ENCODE measurements at places on chromosomes 3 and 15.
A peak's percentile ranks its signal among the peaks of the same experiment; 100 is the strongest.

GRCh38 chr3:16378920-16379319 is 113.9 kb downstream of the OXNAD1 start:
- no peak for DNase-seq

- DNase-seq: no peak
These were observed 55.9 kb upstream of the OXTR start for GRCh38 chr3:8825153-8825825.

DNA sequence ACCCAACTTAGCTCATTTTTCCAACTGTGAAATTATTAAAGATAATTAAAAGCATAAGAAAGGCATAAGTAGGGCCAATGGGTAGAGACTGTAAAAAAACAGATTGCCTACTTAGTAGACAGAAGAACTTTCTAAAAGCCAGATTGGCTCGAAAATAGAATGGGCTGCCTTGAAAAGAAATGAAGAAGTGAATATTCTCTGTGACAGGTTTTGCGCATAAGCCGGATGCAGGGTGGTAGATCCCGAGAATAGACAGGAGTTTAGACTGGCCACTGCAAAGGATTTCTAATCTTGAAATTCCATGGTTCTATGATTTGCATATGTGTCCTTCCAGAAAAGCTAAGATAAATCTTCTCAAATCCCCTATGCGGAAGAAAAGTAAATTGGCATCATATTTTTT is 173.3 kb upstream of the ICE2 start:
- DNase-seq: no peak

DNA sequence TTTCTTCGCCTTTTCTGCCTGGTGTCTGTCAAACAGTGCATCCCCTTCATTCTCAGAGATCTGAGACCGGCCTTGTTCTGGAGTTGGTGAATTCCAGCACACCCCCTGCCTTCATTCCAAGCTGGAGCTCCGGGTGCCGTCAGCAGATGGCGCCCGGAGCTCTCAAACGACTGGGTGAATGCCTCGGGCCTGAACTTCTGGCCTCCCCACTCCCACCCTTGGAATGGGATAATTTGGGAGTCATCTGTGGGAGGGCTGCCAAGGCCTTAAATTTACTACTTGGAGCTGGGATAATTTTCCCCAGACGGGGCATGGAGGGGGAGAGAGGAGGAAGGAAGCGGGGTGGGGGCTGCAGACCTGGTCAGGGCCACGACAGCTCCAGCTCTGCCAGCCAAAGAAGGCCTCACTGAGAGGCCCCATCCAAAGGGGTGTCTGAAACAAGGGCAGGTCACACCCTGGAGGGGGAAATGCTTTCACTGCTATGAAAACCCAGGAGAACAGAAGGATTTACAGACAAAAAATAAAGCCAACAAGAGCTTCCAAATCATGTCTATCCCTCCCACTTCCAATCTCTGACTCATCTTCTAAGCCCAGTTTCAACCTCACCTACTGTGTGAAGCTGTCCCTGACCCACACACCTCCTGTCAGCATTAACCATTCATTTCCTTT is 187.9 kb downstream of the OPA1 start:
- peak; percentile 79 for DNase-seq

DNA sequence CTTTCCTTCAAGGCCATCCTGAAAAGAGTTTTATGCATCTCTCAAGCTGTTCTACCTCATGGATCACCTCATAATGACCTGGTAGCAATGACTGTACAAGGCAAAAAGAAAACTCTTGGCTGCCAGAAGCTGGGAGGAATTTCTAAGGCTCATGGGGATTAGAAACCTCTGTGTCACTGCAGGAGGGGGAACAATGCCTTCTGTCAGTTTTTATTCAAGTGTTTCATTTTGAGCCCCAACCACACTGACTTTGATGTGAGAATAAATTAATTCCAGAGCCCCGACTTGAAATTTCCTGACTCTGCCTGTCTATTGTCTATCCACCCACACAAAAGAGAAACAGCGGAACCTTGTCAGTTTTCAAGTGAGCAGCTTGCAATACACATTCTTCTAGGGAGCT is 58.7 kb upstream of the MRPL3 start:
- DNase-seq: no peak

Data from ovary (tissue), 10 donors.